ENCODE measurements at places on chromosomes 1 and 21.

DNA sequence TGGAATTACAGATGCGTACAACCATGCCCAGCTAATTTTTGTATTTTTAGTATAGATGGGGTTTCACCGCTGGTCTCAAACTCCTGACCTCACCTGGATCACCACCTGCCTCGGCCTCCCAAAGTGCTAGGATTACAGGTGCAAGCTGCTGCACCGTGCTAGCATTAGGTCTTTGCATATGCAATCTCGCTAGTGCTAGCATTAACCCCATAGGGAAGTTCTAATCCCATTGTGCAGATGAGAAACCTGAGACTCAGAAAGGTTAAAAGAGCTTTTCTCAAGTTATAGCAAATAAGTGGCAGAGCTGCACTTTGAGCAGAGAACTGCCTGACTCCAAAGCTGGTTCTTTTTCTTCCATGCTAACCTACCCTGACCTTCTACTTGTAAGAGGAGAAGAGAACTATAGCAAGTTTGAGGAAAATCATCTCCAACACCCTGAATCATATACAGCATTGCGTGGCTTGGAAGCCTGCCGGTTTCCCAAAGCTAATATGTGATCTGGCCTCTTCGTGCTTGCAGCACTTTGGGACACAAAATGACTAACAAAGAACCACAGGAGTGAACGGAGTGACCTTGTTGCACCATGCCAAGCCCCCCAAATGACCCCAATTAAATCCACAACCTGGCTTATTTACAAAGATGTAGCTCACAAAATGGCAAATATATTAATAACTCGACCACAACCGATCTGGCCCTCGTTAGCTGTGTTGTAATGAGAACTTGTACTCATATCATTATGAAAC is 185.1 kb downstream of the TM2D1 start:
- DNase-seq, result no peak

GRCh38 chr1:54792686-54793282 is 8.3 kb downstream of the TTC22 start:
- no peak for DNase-seq

DNA sequence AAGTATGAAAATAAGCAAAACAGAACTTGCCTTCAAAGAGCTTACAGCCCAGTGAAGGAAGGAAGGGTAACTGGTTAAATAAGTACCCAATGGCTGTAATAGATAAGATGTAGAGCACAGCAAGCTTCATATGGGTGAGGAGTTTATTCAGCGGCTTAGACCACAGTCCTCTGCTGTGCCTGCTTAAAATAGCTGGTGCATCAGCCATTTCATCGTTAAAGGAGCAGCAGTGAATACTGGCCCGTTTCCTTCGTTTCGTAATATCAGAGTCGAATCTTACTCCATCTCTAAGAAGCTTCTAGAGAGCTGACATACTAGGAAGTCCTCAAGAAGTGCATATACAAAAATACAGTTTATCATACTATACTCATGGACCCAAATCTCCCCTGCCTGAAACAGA is 286.5 kb downstream of the NFIA start:
- DNase-seq, result no peak

DNA sequence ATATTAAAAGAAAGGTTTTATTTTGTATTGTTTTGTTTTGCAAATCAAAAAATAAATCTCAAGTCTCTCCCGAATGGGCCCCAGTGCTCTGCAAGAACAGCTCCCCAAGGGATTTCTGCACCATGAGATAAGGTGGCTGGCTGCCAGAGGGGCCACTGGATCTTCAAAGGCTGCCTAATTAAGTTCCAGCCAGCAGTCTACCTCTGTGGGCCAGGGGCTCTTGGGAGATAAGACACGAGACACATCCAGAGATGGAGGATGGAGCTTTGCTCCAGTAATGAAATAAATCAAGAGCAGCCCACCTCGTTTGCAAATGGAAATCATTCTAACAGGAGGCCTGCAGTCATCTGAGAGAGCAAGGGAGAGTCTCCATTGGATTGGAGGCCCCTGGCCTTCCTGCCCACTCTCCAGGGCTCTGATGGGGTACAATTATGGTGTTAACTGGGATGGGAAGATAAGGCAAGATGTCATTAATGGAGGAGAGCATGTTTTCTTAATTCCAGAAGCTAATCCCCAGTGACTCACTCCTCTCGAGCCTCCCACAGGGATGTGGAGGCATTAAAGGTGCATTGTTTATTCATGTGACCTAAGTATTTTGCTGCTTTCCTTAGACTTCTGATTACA is 155.2 kb upstream of the KAZN start:
- DNase-seq, result no peak

GRCh38 chr1:113937146-113937545 is 8.0 kb downstream of the HIPK1 start:
- DNase-seq, result no peak

DNA sequence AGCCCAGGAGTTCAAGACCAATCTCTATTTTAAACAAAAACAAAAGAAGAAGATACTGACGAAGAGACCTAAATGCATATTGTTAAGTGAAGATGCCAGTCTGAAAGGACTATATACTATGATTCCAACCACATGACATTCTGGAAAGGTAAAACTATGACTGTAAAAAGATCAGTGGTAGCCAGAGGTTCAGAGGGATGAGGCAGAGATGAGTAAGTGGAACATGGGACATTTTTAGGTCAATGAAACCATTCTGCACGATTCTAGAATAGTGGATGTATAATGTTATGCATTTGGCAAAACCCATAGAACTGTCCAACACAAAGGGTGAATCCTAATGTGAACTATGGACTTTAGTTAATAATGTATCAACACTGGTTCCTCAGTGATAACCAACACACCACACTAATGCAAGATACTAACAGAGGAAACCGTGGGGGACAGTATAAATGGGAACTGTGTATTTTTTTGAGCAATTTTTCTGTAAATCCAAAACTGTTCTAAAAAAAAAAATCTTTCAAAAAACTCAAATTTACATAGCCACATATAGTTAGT is 8.2 kb downstream of the RC3H1 start:
- no peak for DNase-seq

DNA sequence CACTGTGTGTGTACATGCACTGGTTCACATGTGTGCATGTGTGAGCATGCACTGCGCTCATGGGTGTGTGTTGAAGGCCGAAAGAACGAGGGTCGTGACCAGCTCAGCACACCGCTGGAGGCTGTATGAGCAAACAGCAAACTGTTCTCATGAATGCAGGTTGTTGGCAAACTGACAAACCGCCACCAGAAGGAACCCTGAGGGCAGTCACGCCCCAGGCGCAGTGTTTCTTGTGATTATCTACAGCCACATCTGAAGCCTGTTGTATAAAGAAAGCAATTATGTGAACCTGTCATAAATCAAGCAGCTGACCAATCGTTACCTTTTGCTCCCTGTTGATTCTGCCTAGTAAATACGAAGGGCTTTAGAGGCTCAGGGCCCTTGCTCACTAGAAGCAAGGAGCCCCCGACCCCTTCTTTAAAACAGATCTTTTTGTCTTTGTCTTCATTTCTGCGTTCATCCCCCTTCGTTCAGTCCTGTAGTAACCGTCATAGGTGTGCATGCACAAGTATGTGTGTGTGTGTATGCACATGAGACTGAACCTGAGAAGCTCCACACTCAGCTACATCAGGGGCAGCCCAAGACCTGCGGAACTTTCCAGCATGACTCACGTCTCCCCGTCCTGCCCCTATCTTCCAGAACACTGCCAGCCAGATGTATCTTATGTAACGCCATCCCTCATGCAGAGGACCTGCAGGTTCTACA is 16.8 kb upstream of the RIPK4 start:
- DNase-seq, result no peak

GRCh38 chr21:44966135-44967081 is 26.6 kb downstream of the SLX9 start:
- no peak for DNase-seq

DNA sequence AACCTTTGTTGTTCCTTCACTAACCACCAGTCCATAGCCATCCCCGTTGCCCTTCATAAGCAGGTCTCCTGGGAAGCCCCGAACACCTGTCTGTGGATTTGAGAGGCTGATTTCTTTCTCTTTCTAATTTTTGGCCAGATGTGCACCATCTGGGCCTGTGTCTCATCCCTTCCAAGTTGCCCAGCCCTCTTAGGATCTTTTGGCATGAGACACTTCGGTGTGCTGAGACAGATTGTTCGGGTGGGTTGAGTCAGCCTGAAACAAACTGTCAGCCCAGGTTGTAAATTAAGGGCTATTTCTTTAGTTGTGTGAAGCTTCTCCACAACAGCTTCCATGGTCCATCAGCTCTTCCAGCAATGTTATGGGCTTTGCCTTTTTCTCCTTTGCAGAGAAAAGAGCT is 1.4 kb upstream of the DNAJC11 start:
- DNase-seq, result no peak

DNA sequence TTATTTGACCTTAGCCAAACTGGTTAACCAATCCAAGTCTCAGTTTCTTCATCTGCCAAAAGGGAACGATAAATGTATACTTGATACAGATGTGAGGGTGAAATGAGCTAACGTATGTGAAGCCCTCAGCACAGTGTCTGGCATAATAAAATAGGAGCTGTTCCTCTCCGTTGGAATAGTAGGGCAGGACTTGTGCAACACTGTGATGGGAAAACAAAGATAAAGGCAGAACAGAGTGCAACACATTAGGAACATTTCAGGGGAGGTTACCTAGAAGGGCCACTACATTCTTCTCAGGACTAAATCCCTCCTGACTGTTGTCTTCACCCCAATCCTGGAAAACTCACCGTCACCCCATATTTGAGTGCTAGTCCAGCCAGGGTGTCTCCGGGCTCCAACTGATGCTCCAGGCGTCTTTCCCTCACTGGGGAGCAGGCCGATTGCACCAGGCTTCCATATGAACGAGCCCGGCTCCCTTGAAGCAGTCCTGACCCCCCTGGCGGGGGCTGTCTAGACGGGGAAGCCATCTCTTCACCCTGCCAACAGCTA is 896 bp downstream of the LYSMD1 start:
- DNase-seq, result no peak

DNA sequence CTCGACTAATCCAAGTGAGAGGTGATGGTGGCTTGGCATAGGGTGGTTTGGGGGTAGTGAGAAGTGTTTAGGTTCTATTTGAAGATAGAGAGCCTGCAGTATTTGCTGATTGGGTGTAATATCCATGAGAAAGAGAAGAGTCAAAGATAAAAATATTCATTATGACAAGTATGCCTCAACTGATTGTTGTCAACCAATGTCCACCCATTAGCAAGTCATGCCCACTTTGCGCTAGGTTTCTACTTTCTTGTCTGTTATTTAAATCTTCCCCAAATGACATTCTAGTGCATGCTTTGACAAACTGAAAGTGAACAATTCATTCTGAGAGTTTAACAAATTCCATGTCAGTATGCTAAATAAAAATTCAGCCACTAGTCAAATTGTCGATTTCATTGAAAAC is 3.8 kb upstream of the XCL1 start:
- no peak for DNase-seq

- no peak for DNase-seq
These were observed 36.7 kb downstream of the MEF2D start for GRCh38 chr1:156463874-156464273.

DNA sequence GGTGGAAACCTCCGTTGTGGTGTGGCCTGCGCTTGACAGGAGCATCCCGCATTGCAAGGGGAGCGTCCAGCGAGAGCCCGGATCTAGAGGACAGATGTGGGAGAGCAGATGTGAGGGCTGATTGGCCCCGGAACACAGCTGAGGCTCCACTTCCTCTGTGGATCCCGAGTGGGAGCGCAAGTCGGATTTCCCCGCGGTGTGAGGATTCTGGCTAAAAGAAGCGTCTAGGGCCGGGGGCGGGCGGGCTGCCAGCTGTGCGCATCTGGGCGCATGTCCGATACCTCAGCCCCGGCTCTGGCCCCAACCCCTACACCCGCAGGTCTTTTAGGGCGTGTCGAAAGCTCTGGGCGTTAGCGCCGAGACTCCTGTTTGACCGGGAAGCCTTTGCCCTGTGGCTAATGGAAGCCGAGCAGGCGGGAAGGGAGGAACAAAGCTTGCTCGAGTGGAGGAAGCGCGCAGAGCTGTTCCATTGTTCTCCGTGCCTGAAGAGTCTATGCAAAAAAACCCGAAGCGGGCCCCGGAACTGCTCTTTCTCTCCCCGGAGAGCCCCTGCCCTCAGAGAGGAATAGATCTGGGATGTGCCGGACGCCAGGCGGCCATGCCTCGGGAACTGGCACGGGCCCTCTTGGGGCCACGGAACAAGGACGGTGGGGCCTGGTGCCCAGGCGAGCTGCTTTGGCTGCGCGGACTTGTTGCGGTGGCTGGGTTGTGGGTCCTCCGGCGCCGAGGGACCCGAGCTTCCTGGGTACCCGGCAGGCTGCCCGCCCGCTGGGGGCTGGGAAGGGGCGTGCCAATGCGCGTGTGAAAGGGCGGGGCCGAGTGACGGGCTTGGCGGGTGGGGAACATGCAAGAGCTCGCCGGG is 111.1 kb downstream of the NAV1 start:
- no peak for DNase-seq

- DNase-seq, result no peak
These were observed 39.0 kb upstream of the MAGOH start for GRCh38 chr1:53277326-53277725.

GRCh38 chr1:71640116-71640515 is 559.3 kb upstream of the ZRANB2 start:
- DNase-seq, result no peak

DNA sequence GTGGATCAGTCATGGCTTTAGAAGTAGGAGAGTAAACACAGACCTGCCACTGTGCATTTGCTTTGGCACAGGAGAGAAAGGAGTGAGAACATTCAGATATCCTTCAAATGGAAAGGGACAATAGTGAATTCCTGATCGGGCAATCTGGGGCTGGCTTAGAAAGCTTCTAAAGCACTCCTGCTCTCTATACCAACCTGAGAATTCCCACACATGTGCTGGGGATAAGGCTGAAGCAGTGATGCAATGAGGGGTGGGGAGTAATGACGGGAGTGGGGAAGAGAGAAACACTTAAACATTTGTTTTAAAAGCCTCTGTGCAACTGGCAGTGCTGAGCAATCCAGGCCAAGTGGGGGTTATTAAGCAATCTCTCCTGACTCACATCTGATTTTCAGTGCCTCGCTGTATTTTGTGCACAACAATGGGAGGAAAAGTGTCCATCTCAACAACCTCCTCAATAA is 108.8 kb downstream of the KIAA0319L start:
- DNase-seq, result peak; percentile 85

- DNase-seq, result no peak
These were observed 4.3 kb downstream of the EPS15 start for GRCh38 chr1:51514733-51515132.

DNA sequence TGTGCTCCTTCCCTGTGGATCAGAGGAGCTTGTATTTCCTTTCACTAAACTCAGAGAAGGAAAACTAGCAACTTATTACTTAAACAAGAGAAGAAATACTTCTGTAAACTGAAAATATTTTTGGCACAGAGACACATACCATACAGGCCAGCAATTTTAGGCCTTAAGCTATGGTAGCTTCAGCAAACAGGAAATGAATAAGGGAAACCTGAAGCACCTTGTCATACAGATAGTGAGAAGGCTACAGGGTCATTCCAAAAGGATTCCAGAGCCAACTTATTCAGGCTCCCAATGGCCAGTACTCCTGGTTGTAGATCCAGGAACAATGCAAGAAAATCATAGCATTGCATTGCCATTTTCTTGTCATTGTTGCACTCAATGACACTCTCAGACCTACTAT is 9.1 kb upstream of the KYAT3 start:
- no peak for DNase-seq

Measured in NB4 (cell line).